ENCODE measurements at places on chromosomes 3 and 15. TPM values are rescaled to one million over a fixed set of nuclear protein-coding genes. Genes with fewer than 3 reads are reported as not detected.

The MYH15 gene
- 0.50 TPM for total RNA-seq

The MESD gene
- total RNA-seq: 26.6 TPM

The ZDHHC19 gene
- total RNA-seq: not detected

The ALPK3 gene
- total RNA-seq: 0.87 TPM

The CCRL2 gene
- total RNA-seq: 0.29 TPM

The CHRM5 gene
- under 0.01 TPM for total RNA-seq

The MME gene
- 422 TPM for total RNA-seq

The SRGAP3 gene
- 7.8 TPM for total RNA-seq

The SERINC4 gene
- total RNA-seq: not detected

The MYD88 gene
- 14.9 TPM for total RNA-seq

Measured in smooth muscle cell of trachea (primary cell).